ENCODE measurements at places on chromosomes 12 and 14.

- DNase-seq, result no peak
Measured at GRCh38 chr12:100185361-100185894, 15.2 kb upstream of the ACTR6 start.

- DNase-seq, result no peak
Measured at GRCh38 chr14:32427726-32428528, 98.8 kb downstream of the AKAP6 start.

- no peak for DNase-seq
Measured at GRCh38 chr12:128394137-128394536, 127.2 kb downstream of the TMEM132C start.

DNA sequence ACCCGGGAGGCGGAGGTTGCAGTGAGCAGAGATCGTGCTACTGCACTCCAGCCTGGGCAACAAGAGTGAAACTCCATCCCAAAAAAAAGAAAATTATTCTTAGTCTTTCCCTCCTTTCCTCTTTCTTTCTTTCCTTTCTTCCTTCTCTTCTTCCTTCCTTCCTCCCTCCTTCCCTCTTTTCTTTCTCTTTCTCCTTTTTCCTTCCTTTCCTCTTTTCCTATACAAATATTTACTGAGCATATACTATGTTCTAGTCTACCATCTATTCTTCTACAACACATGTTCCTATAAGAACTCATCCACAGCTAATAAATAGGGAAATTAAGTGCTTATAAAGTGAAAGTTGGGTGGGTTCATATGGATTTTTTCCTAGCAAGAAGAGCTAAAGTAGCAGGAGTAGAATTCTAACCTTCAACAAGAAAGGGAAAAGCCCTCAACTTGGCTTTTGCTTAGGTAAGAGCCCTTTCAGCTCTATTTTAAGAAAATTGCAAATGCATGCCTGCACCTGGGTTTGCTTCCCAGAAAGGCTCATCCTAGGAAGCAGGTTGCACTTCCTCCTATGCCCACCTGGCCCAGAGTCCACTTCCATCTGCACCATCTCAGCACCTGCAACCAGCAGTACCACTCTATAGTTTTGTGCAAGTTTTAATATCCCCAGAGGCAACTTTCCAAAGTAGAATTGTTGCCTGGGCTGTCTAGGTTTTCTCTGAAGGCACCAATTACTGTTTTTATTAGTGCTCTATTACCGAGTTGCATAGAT is 122.0 kb upstream of the CCND2 start:
- DNase-seq, result no peak

DNA sequence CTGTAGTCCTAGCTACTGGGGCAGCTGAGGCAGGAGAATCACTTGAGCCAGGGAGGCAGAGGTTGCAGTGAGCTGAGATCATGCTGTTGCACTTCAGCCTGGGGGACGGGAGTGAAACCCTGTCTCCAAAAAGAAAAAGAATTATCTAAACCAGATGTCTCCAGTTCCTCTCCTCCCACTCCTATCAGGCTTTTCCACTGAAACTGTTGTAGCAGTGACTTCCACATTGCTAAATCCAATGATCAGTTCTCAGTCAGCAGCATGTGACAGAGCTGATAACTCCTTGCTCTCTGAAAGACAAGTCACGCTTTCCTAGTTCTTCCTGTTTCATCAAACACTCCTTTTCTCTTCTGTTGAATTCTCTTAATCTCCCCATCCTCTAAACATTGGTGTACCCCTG is 8.6 kb downstream of the SLC38A6 start:
- no peak for DNase-seq

- no peak for DNase-seq
Measured at GRCh38 chr14:77660754-77661153, 44.3 kb upstream of the SPTLC2 start.

GRCh38 chr12:32846053-32846452 is 50.5 kb downstream of the PKP2 start:
- no peak for DNase-seq

DNA sequence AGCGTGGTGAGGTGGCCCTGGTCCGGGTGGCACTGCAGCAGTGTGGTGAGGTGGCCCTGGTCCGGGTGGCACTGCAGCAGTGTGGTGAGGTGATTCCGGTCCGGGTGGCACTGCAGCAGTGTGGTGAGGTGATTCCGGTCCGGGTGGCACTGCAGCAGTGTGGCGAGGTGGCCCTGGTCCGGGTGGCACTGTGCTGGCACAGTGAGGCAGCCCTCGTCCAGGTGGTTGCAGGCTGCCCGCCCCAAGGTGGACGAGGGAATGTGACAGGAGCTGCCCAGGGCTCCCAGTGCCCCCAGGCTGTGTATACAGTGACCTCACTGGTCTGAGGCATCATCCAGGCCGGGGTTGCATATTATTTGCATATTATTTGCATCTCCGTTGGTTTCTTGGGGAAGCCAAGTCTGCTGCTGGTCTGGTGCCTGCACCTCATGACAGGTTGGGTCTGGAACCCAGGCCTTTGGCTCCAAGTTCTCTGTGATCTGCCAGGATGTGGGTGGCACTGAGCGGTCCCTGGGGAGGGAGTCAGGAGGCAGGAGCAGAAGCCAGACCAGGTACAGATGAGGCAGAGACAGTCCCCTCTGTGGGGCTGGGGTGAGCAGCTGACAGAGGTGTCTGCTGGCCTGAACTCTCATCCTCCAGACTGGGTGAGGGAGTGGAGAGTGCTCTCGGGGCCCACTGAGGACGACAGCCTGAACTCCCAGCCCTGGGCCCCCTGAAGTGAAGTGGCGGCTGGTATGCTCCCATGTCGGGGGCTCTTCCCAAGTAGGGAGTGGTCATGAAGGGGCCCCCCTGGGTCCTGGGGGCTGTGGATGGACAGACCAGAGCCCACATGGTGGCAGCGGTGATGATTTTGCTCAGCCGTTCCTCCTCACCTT is 79.3 kb downstream of the KIF26A start:
- DNase-seq, result no peak

GRCh38 chr12:65594409-65594808 is 229.9 kb upstream of the HMGA2 start:
- DNase-seq, result no peak

DNA sequence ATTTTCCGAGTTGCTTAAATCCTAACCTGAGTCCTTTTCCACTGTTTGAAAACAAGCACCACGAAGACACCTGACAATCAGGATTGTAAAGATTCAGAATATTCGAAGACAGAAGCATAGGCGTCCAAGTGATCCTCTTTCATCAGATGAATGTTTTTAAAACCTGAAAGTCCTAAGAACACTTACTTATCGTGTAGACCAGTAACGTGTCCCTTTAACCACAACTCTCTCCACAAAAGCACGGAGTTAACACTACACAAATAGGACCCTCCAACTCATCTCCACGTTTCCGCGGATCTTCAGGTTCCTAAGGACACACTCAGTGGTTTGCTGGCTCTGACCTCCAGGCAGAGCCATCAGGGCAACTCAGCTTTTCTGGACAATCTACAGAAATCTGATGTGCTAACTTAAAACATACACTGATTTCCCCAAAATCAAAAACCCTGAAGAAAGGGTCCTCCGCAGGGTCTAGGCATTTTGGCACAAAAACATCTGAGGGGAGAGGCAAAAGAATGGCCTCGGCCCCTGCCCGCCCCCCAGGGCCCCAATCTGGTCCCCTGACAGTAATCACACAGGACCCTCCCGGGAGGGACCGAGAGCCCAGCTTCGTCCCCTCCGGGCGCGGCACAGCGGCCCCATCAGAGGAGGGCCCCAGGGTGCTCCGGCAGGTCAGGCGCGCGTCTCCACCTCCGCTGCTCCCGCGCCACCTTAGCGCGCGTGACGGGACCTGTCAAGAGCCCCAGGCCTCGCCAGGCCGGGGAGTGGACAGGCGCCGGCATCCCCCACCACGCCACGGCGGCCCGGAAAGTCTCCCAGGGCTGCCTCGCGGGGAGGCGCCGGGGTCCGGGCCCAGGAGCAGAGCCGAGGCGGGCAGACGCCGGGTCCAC is 925 bp downstream of the DICER1 start:
- peak; percentile 36 for DNase-seq

DNA sequence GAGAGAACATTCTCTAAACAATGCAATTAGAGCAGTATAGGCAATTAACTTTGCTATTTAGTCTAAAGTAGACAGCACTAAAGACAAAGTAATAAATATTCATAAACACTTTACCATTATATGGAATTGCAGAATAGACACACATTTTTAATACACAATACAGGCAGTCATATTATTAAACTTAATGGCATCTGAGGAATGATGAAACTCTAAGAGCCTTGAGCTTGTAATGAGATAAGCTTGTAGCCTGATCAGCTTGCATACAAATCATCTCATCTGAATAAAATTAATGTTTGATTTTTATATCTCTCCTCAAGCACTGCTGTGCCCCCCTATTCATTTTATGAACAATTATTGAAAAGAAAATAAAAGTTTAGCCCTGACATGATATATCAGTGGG is 107.6 kb downstream of the MGAT4C start:
- DNase-seq, result no peak

- no peak for DNase-seq
Measured at GRCh38 chr12:79776111-79776510, 85.3 kb upstream of the PAWR start.

DNA sequence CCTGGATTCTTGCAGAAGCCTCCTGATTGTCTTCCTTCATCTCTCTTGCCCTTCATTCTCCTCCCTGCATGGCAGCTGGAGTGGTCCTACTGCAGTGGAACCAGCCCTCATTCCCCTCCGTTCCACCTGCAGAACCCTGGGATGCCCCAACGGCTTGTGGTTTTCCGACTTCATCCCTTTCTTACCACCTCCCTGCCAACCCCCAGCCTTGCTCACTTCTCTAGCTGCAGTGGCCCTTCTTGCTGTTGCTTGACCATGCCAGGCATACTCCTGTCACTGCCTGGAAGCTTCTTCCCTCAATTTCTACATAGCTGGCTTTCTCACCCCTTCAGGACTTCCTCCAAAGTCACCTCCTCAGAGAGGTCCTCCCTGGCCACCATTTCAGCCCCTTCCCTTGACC is 123.3 kb downstream of the BEGAIN start:
- DNase-seq, result no peak

- DNase-seq, result no peak
Measured at GRCh38 chr12:105352940-105353635, 22.6 kb downstream of the C12orf75 start.

DNA sequence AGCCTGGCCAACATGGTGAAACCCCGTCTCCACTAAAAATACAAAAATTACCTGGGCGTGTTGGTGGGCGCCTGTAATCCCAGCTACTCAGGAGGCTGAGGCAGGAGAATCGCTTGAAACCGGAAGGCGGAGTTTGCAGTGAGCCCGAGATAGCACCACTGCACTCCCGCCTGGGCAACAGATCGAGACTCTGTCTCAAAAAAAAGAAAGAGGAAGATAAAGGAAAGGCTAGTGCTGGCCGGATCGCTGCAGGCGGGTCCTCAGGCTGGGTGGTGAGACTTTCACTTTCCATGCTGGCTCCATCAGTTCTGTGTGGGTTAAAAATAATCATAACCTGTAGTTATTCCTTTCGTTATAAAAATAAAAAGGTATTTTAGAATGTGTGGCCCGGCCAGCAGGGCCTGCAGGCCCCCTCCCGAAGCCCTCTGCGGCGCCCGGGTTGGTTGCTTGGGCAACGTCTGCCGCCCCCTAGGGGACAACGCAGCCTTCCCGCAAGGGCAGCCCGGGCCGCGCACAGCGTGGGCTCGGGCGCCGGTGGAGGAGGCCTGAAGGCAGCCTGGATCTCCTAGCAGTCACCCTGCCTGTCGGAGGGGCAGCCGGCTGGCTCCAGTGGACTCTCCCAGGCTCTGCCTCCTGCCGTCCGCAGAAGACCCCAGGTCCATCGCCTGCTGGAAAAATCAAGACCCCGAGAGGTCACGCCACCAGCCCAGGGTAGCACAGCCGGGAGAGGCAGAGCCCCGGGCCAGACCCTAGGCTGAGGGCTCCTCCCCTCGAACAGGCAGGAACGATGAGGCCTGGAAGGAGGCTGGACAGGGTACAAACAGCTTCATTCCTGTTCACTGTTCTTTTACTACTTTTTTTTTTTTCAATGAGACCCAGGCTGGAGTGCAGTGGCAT is 5.0 kb upstream of the SLC25A47 start:
- peak; percentile 35 for DNase-seq

DNA sequence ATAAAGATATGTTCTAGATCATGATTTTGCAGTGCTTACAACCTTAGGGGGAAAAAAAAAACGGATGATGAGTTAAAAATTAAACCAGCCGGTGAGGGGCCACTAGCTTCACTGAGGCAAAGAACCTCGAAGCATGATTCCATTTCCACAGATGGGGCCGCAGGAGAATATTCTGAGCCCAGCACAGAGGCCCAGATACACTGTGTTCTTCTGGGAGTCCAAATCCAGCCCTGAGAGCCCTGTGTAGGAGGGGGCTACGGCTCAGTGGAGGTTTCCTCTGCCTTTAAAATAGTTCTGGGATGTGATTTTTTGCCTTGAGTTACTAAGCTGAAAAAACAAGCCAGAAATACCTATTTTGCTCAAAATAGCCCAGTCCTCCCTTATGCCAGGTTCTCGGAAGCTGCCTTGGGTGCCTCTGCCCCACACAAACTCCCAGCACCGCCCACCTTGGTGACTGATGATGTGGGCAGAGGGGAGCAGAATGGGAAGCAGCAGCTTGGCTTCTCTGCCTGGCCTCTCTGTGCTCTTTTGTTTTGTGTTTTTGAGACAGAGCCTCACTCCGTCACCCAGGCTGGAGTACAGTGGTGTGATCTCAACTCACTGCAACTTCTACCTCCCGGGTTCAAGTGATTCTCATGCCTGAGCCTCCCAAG is 105.4 kb upstream of the BCL2L14 start:
- DNase-seq, result no peak

- no peak for DNase-seq
Measured at GRCh38 chr12:114673169-114673833, 10.7 kb downstream of the TBX3 start.

DNA sequence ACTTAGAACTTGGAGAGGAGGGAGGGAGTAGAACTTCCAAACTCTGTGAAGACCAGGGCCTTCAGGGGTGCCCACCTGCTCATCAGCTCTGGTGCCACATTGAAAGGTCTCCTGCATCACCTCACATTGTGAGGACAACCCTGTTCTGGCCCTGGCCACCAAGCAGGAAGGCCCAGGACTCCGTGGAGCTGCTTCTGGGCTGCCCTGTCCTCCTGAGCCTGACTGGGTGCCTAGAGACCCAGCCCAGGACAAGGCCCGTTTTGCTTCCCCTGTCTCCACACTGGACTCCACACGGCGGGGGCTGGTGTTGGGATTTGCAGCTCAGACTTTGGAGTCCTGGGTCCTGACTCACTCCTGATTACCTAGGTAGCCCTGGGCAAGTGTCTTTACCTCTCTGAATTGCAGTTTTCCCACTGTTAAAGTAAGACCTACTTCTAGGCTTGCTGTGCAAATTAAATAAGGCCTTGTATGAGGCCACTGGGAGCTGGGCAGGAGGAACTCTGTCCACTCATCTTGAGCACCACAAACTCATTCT is 12.5 kb upstream of the KRT82 start:
- DNase-seq, result no peak

DNA sequence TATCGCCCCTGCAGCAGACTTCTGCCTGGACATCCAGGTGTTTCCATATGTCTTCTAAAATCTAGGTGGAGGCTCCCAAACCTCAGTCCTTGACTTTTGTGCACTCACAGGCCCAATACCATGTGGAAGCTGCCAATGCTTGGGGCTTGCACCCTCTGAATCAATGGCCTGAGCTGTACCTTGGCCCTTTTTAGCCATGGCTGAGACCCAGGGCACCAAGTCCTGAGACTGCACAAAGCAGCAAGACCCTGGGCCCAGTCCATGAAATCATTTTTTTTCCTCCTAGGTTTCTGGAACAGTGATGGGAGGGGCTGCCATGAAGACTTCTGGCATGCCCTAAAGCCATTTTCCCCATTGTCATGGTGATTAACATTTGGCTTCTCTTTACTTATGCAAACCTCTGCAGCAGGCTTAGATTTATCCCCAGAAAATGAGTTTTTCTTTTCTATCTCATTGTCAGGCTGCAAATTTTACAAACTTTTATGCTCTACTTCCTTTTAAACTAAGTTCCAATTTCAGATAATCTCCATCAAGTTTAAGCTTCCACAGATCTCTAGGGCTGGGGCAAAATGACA is 1445.8 kb upstream of the FLRT2 start:
- no peak for DNase-seq

Measured in progenitor cell of endocrine pancreas (in vitro differentiated cells).